ENCODE measurements at places on chromosomes 1 and 21. TPM values are rescaled to one million over a fixed set of nuclear protein-coding genes. Genes with fewer than 3 reads are reported as not detected.

S100A14 gene
- not detected for total RNA-seq

SHE gene
- total RNA-seq, result not detected

HTR6 gene
- not detected for total RNA-seq

DNM3 gene
- 1.5 TPM for total RNA-seq

AMY2B gene
- total RNA-seq, result 7.1 TPM

OLFM3 gene
- total RNA-seq, result not detected

C8A gene
- total RNA-seq, result not detected

EPHX1 gene
- total RNA-seq, result 2.2 TPM

TXNIP gene
- total RNA-seq, result 231 TPM

GPR3 gene
- total RNA-seq, result 0.73 TPM

DCDC2B gene
- total RNA-seq, result not detected

FAM89A gene
- 5.4 TPM for total RNA-seq

OR10J1 gene
- total RNA-seq, result not detected

FLG gene
- total RNA-seq, result not detected

ILDR2 gene
- 8.5 TPM for total RNA-seq

HIPK1 gene
- 80.0 TPM for total RNA-seq

RGS13 gene
- not detected for total RNA-seq

ITLN2 gene
- not detected for total RNA-seq

KRTAP11-1 gene
- total RNA-seq, result not detected

HES2 gene
- total RNA-seq, result 0.93 TPM

FAM72C gene
- total RNA-seq, result 17.5 TPM

OR2T35 gene
- total RNA-seq, result not detected

B3GALT5 gene
- not detected for total RNA-seq

TSSK3 gene
- 1.7 TPM for total RNA-seq

LDLRAD1 gene
- total RNA-seq, result not detected
